NCI-H460 (cell line): ENCODE measurements at places on chromosomes 16 and 17.

GRCh38 chr17:81426393-81427172 is 31.3 kb downstream of the BAHCC1 start:
- no peak for DNase-seq

DNA sequence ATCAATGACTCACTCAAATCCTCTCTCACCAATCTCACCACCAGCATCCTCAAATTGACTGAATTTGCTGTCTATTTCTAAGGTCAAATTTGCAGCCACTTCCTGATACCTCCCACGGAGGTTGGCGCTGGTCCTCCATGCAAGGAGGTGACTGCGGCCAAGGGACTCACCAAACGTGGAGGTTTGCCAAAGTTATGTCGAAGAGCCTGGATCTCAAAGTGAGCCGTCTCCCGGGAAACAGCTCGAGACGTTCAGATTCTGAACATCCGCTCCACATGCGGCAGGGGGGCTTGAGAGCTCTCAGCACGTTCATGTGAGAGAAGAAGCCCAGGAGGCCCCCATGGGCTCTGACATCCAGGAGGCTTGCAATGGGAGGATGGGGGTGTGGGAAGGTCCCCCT is 22.6 kb downstream of the LGALS3BP start:
- no peak for DNase-seq

- DNase-seq, result no peak
Observed at GRCh38 chr17:43956222-43956621, 2.5 kb upstream of the PYY start.

DNA sequence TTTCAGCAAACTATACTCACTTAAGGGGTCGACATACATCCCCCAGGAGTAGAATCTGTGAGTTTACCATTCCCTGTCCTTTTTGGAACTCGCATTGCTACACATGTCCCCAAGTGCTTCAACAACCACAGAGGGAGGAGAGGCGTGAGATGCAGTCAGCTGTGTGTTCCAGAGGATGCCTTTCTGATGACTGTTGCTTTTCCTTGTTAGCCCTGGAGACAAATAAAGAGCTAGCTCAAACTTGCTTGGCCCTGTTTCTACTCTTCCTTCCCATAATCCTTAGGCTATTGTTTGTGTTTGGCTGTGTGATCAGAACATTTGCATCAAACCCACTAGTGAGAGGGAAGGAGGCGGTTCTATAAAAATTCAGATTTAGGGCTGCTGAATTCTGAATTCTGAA is 264.0 kb downstream of the ENGASE start:
- DNase-seq, result no peak

- no peak for DNase-seq
Observed at GRCh38 chr16:85715169-85716021, 26.6 kb upstream of the GINS2 start.

DNA sequence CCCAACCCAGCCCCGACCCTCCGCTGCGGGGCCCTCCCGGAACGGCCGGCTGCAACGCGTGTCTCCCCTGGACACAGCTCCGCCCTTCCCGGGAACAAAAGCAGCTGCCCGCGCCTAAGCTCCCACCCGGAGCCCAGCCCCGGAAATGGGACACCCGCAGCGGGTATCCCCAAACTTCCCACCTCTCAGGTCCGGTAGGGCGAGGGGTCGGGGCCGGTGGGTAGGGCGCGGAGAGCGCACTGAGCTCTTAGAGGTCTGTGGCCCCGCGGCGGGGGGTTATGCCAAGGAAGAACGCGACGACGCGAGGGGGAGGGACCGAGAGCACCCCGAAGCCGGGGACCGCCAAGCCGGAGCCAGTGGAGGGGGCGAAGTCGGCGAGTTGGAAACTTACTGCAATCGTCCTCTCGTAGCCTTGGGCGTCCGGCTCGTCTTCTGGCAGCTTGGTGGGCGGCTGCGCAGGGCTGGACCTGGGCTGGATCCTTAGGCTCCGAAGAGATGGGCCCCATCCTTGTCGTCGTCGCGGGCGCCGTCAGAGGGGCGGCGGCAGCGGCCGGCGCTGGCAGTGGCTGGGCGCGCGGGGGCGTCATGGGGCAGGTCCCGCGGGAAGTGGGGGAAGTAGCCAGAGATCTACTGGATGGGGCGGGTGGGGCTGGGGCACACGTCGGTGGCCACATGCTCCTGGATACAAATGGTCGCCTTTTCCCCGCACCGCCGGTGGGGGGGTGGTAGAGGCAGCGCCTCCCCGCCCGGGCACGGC is 6.9 kb downstream of the USP6 start:
- no peak for DNase-seq

GRCh38 chr17:81223762-81224130 is 981 bp upstream of the CEP131 start:
- no peak for DNase-seq

- no peak for DNase-seq
Observed at GRCh38 chr17:58336456-58337209, 8.0 kb upstream of the TSPOAP1 start.

DNA sequence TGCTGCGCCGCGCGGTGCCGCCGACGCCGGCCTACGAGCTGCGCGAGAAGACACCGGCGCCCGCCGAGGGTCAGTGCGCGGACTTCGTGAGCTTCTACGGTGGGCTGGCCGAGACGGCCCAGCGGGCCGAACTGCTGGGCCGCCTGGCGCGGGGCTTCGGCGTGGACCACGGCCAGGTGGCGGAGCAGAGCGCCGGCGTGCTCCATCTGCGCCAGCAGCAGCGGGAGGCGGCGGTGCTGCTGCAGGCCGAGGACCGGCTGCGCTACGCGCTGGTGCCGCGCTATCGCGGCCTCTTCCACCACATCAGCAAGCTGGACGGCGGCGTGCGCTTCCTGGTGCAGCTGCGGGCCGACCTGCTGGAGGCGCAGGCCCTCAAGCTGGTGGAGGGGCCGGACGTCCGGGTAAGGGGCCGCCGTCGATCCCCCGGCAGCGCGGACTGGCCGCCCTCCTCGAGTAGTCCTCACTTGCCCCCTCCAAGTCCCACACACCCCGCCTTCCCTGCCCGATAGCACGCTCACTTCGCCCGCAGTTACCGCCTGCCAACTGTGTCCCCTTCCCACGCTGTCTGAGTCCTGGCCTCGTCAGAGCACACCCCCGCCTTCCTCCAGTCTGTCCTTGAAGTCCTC is 470 bp downstream of the MLYCD start:
- no peak for DNase-seq

- DNase-seq, result peak; percentile 17
Observed at GRCh38 chr16:77298418-77299360, 99.5 kb downstream of the SYCE1L start.
